ENCODE measurements at places on chromosomes 3 and 15. TPM values are rescaled to one million over a fixed set of nuclear protein-coding genes. Genes with fewer than 3 reads are reported as not detected.
A peak's percentile ranks its signal among the peaks of the same experiment; 100 is the strongest.

IQCH gene
- polyA plus RNA-seq = 2.1 TPM

DNA sequence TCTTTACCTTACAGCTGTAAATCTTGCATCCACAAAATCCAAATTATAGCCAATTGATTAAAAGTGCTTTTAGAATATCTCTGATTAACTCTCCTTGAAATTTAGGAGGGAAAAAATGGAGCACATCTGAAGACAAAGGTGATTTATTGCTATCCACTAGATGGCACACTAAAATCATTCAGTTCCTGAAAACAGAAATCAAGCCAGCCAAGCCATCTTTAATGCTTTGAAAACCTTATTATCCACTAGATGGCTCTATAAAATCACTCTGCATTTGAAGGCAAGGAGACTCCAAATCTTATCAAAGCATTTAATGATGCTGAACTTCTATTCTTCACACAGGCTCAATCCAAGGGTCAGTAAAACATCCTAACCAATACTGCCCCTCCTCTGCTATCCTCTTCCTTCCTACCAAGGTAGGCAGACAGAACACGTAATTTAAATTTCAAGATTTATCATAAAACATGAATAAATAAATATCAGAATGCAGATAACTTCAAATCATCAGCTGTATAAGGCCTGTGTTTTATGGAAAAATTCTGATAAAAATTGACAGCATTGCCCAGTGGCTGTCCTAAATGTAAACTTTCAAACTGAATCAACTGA, 48.4 kb downstream of the GOLIM4 start:
- DNase-seq = peak; percentile 21

GRCh38 chr15:75750261-75751050, 37.8 kb upstream of the CSPG4 start:
- DNase-seq = no peak

DNA sequence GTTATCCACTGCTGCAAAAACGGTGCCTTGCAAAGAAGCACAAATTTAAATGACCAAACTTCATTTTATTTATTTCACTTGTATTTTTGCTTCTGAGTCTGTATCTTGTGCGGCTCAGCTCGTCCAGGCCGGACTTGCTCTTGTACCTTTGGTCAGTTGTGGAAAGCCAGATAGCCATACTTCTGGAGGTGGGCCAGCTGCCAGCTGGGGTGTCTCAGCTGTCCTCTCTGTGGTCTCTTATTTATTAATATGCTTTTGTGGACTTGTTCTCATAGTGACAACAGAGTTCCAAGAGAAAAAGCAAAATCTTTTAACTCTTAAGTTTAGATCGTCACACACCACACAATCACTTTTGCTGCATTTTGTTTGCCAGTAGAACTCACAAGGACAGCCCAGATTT, 87.7 kb downstream of the IL1RAP start:
- DNase-seq = no peak

CLRN1 gene
- polyA plus RNA-seq = not detected

DNA sequence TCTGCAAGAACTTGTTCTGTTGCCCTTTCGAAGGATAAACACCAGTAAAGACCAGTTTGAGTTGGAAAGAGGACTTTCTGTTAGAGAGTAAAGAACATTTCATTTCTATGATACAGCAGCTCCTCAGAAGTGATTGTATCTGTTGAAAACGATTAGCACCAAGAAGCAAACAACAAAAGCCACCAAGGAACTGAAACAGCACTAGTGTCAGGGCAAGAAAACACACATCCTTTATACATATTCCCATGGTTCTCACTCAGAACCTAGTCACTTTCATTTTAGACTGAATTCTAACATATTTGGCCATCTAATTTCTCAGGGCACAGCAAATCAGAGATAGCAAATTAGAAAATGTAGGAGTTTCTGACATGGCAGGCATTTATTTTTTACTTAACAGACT, 116.1 kb downstream of the ATP1B3 start:
- no peak for DNase-seq

DNA sequence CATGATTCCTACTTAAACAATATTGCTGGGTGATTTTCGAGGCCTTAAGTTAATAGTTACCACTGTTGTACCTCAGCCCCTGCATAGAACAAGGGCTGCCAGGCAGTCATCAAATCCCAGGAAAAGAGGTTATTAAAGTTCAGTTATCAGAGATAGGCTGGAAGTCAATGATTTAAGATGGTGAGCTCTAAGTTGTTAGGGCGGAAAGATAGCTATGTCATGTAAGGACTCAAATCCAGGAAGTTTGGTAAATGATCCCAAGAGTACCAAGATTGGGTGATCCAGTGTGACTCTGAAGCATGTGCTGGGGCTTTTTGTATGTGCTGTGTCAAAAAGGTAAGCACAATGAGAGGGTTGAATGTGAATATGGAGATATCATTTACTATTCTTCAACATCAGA, 287.9 kb downstream of the NLGN1 start:
- DNase-seq = no peak

TJP1 gene
- polyA plus RNA-seq = 55.0 TPM

DNA sequence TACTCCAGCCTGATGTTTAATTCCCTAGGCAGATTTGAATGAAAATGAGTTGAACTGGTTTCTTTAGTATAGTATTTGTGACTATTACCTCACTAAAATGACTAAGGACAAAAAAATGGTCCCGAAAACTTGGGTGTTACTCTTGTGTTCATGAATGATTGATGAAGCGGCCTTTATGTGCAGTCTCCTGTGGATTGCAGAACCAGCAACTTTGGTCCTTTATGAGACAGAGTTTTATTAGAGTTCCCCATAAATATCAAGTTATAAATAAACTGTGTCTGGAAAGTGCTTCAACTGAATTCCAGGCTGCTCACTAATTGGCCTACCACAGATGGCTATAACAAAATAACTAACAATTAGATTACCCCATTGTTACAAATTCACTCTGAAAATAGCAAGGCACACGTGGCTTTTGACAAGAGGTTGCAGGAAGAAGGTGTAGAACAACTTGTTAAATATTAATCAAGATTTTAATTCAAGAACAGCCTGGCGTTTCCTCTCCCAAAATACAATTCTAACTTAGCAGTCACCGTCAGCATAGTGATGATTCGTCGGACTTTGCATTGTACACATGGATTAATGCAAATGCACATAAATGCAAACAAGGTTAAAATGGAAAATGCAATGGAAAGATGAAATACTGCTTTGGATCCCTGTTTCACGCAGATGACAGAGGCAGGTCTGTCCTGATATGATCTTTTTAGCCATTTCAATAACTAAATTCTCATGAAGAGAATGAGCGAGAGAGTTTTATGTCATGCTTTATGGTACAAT, 567.3 kb upstream of the ZNF717 start:
- no peak for DNase-seq

- DNase-seq = no peak
Observed at GRCh38 chr3:187041362-187042307, 97.7 kb downstream of the RPL39L start.

All from A549 (cell line).